Colonic mucosa (tissue), 4 donors: ENCODE measurements at places on chromosomes 3 and 15. TPM values are rescaled to one million over a fixed set of nuclear protein-coding genes. Genes with fewer than 3 reads are reported as not detected.

- H3K4me1 ChIP-seq = no peaks in the 10 kb centered on the region
- no peak overlapping the region for H3K4me3 ChIP-seq
- no peaks in the 10 kb centered on the region for H3K36me3 ChIP-seq
- H3K27me3 ChIP-seq = no peaks in the 10 kb centered on the region
These were observed 33.4 kb upstream of the ZNF609 start for GRCh38 chr15:64426845-64427465.

DNA sequence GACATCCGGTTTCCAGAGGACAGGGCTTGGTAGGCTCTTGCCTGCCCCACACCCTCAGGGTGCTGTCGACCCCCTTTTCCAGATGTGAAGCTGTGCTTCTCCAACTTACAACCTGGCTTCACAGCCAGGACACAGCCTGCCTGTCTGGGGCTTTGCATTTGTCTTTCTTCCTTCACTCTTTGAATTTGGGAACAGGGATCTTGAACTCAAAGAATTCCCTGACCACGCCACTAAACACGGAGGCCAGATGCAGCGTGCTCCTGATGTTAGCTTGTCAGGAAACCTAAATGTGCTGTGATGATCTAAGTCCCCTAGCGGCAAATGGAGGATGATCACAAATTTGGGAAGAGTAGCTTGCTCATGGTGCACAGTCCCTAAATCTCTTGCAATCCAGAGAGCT, 244.8 kb upstream of the RGMA start:
- H3K27ac ChIP-seq = no peak overlapping the region
- no peak overlapping the region for H3K4me3 ChIP-seq
- no peak for DNase-seq
- no peaks in the 10 kb centered on the region for H3K36me3 ChIP-seq
- no peaks in the 10 kb centered on the region for H3K27me3 ChIP-seq

GRCh38 chr3:50708620-50709019, 33.9 kb downstream of the DOCK3 start:
- H3K36me3 ChIP-seq = no peaks in the 10 kb centered on the region
- H3K27ac ChIP-seq = no peak overlapping the region
- no peak for DNase-seq
- no peak overlapping the region for H3K4me3 ChIP-seq
- H3K27me3 ChIP-seq = no peaks in the 10 kb centered on the region
- no peaks in the 10 kb centered on the region for H3K4me1 ChIP-seq

DNA sequence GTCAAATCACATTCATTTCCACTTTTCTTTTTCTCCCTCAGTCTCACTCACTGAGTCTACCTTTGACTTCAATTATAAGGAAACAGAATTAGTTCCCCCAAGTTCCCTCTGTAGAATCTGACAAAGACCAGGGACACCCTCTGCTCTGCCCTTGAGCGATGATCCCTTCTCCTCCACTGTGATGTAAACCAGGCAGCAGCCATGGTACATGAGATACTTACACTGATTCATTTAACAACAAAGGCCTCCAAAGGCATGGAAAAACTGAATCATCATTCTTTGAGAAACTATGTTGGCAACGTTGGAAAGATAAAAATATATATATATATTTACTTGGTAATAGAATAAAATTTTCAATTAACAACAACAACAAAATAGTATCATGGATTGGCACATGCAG, 84.1 kb downstream of the P3H2 start:
- no peak for DNase-seq
- H3K27ac ChIP-seq = no peak overlapping the region
- H3K4me3 ChIP-seq = no peak overlapping the region
- no peaks in the 10 kb centered on the region for H3K27me3 ChIP-seq
- H3K36me3 ChIP-seq = no peaks in the 10 kb centered on the region

GRCh38 chr3:163056874-163057497, 1560.4 kb downstream of the OTOL1 start:
- no peak overlapping the region for H3K4me3 ChIP-seq
- no peak overlapping the region for H3K27ac ChIP-seq
- H3K4me1 ChIP-seq = no peaks in the 10 kb centered on the region

DNA sequence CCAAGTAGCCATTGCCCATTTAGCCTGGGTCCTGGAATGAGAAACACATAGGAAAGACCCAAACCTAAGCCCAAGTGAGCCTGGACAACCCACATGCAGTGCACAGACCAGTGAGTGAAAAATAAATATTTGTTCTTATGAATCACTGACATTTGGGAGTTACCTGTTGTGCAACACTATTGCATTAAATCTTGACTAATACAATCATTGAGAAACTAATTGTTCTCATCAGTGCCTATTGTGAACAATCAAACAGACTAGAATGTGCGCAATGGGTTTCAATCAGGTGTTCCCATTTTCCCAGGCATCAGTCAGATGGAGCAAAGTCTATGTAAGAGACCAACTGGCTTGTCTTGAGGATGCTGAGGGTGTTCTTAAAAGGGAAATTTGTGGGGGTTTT, 54.7 kb upstream of the CNOT10 start:
- no peak overlapping the region for H3K4me3 ChIP-seq
- no peak overlapping the region for H3K27ac ChIP-seq
- H3K27me3 ChIP-seq = no peaks in the 10 kb centered on the region
- H3K4me1 ChIP-seq = no peaks in the 10 kb centered on the region
- DNase-seq = no peak

IL17RE gene
- 71.4 TPM for total RNA-seq
